ACHN (cell line): ENCODE measurements at places on chromosomes 4 and X.

DNA sequence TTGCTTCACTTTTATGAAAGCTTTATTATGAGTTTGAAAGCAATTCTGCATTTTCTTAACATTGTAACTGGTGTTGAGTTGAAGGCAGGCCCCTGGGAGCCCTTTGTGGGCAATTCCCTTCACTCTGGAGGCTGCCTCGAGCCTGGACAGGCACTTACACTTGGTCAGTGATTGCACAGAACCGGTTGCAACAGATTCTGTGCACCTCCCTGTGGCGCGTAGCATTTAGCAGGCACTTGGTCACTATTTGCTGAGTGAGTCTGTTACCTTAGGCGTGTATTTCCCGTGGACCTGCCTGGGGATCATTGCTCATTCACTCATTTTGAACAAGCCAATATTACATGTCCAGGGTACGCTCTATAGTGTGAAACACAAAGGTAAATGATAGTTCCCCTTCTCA is 80.4 kb downstream of the PTTG2 start:
- DNase-seq = no peak

DNA sequence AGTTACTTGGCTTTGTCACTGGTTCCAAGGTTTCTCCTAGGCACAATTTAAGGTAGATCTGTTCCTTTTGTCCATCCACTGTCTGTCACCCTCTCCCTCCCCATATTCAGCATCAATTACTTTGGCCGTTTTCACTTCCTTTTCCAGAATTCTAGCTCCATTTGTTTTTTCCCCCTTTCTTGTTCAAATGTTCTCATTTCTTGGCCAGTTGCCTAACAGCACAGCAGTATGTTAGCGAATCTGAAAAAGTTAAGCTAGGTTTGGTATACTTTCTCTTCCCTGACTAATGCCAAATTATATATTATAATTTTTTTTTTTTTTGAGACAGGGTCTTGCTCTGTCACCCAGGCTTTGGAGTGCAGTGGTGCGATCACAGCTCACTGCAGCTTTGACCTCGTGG is 409.1 kb upstream of the TEX13C start:
- DNase-seq = no peak

DNA sequence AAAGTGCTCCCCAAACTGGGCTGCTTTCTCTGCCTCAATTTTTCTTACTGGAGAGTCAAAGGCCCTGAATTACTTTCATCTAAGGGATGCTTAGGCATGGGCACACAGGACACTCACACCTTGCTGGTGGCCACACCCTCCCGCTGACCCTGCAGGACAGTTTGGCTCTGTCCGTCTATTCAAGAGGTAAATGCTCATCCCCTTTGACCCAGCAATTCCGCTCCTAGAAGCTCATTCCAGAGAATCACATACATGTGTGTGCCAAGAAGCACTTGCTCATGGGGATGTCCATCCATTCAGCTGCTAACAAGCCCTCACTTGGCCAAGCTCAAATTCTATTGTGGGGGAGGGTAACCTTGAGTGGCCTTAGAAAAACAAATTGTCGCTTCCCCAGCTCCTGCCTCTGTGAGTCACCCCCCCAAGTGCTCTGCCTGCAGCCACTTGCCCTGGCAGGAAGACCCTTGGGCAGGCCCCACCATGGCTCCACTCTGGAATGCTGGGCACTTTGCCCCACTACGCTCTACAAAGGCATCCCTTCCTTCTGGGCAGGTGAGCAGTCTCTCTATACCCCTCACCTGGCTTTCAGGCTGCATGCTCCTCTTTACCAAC is 54.5 kb downstream of the HTRA3 start:
- no peak for DNase-seq

DNA sequence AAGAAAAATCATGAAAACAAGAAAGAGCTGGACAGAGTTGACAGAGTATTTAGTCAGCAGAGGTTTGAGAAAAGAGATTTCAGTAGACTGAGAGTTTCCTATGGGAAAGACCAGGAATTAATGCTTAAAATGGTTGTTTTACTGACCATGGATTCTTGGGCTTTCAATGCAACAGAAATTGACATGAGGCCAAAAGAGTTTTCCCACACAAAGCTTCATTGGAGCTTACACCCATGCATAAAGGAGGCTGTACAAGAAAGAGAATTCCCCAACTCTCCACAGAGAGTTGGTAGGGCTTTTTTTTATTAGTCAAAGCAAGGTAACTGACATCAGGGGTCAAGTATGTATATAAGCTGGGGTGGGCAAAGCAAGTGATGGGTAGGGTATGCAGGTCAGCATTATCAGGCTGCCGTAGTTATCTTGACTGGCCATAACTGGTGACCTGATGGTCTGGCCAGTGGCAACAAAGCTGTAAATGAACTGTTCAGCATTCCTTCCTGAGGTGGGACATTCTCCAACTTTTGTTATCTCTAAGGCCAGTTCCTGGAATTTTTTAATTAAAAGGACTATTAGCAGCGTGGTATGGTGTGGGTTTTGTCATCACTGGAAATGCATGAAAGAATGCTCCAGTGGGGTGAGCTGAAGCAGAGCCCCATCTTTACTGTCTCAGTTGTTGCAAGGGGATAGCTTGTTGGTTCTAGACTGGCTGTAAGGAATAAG is 117.0 kb downstream of the ADAM29 start:
- DNase-seq = no peak
